ENCODE measurements at places on chromosomes 6 and 20.

GRCh38 chr6:4487538-4487937 lies 288.7 kb upstream of the CDYL start:
- peak; percentile 71 for DNase-seq

- peak; percentile 18 for DNase-seq
Observed at GRCh38 chr6:38773338-38773737, 58.2 kb downstream of the DNAH8 start.

- peak; percentile 81 for DNase-seq
Observed at GRCh38 chr6:155274533-155274932, 10.7 kb downstream of the CLDN20 start.

DNA sequence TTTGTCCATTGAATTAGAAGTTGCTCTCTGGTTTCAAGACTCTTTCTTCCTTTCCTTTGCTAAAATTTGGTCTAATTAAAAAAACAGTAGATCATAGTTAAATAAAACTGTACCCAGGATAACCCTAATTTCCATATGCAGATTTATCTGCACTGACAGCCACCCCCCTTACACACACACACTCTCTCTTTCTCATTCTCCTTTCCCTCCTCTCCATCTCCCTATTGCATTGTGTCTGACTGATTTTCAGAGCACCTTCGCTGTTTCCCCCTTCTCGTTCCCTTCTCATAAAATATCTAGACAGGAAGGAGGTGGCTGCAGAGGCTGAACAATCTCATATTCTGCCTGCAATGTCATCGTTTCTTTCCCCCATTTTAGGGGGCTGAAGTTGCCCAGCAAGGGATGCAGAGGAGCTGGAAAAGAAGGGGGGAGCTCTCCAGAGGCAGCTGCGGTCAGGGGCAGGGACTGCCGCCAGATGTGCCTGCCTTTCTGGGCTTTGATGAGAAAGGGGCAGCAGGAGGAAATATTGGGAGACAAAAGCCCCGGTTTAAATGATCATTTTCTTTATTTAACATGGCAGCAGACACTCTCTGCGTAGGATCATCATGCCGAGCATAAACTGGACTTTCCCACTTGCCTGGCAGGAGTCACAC lies 22.5 kb upstream of the MMS22L start:
- DNase-seq, result no peak
